ENCODE measurements at places on chromosomes 6 and 20.

GRCh38 chr6:25794784-25795183 is 37.1 kb downstream of the SLC17A1 start:
- no peak for DNase-seq

DNA sequence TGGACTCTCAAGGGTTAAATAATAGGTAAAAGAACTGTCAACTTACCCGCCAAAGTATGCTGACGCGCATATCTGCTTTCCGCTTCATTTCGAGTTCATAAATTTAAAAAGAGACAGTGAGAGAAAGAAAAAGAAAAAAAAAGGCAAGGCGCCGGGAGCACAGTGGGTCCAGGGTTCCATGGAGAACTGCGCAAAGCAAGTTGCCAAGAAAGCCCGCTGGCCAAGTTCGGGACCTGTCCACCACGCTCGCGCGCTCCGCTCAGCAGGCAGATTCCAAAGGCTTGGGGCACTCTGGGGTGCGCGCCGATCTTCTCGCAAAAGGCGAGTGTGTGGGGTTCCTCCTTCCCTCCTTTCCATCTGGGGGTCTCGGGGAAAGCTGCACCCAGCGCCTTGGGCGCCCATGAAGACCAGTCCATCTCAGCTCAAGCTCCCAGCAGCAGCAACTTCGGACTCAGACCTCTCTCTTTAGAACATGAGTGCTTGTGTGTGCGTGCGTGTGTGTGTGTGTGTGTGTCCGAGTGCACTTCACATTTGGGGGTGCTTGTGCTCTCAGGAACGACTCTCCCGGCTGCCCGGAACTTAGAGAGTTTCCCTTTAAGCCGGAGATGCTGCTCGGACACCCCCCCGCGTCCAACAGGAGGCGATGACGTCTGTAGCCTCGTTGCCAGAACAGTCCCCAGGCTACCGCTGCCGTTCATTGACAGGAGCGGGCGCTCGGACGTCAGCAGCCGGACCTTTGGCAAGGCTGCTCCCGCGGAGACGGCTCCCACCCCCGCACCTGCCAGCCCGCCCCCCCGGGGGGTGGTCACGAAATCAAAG is 180.0 kb downstream of the TBXT start:
- no peak for DNase-seq

DNA sequence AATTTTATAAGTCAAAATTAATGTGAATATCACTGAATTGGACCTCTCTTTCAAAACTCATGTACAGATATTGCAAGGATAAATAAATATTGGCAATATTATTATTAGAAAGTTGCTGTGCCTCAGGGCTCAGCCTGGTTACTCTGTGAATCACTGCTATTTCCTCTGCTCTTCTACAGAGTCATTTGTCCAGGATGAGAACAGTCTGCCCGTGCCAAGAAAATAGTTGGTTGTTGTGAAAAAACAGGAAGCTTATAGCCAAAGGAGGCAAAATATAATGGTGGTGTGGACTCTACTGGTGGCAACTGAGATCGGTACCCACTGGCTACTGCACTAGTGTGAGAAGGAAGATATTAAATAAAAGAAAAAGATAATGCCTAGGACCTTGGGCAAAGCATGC is 93.6 kb downstream of the RIMS1 start:
- DNase-seq = no peak

GRCh38 chr6:21596949-21597682 is 3.6 kb downstream of the SOX4 start:
- DNase-seq = no peak

DNA sequence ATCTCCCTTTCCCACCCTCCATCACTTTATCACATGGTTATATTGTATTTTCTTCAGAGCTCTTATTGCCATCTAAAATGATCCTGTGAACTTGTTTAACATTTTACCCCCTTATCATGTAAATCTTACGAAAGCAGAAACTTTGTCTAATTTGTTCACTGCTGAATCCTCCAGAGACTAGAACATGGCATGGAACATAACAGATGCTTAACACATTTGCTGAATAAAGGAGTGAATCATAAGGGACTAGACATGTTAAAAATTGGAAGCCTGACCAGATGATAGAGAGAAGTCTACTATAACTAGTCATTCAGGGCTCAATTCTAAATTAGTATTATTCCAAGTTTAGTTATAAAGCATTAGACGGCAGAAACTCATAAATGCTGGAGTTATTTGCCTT is 73.3 kb downstream of the MAN1A1 start:
- DNase-seq = peak; percentile 31

- no peak for DNase-seq
These were observed 93.5 kb downstream of the CEBPB start for GRCh38 chr20:50283922-50284810.

DNA sequence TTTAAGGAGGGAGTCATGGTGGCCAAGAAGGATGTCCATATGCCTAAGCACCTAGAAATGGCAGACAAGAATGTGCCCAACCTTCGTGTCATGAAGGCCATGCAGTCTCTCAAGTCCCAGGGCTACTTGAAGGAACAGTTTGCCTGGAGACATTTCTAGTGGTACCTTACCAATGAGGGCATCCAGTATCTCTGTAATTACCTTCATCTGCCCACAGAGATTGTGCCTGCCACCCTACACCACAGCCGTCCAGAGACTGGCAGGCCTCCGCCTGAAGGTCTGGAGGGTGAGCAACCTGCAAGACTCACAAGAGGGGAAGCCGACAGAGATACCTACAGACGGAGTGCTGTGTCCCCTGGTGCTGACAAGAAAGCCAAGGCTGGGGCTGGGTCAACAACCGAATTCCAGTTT is 115.0 kb downstream of the HFE start:
- DNase-seq = no peak

DNA sequence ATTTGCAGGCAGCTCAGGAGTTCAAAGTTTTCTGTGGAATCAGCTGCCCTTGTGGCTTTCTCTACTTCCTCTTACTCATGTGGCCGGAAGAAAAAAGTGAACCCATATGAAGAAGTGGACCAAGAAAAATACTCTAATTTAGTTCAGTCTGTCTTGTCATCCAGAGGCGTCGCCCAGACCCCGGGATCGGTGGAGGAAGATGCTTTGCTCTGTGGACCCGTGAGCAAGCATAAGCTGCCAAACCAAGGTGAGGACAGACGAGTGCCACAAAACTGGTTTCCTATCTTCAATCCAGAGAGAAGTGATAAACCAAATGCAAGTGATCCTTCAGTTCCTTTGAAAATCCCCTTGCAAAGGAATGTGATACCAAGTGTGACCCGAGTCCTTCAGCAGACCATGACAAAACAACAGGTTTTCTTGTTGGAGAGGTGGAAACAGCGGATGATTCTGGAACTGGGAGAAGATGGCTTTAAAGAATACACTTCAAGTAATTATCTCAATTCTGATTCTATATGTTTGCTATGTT is 1.1 kb downstream of the MGME1 start:
- no peak for DNase-seq

GRCh38 chr6:25992413-25993340 is 30.1 kb downstream of the TRIM38 start:
- peak; percentile 79 for DNase-seq

- peak; percentile 38 for DNase-seq
These were observed 26.2 kb downstream of the SLC16A10 start for GRCh38 chr6:111113336-111114086.

GRCh38 chr6:128241216-128241615 is 279.2 kb downstream of the PTPRK start:
- no peak for DNase-seq

DNA sequence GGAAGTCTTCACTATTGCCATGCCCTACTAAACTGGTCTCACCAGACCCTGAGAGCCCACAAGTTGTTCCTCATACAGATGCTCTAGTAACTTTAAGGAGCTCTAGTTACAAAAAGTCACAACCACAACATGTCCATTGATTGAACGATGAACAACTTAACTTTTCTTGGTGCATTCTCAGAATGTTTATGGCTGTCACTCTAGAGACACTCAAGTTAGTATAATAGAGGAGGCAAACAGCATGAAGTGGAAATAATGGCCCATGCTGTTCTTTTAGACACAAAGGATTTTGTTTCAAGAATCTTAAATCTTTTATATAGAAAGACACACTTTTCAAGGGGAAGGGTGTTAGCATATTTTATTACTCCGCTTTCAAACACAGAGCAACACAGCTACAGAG is 934.4 kb downstream of the HACE1 start:
- DNase-seq = no peak

DNA sequence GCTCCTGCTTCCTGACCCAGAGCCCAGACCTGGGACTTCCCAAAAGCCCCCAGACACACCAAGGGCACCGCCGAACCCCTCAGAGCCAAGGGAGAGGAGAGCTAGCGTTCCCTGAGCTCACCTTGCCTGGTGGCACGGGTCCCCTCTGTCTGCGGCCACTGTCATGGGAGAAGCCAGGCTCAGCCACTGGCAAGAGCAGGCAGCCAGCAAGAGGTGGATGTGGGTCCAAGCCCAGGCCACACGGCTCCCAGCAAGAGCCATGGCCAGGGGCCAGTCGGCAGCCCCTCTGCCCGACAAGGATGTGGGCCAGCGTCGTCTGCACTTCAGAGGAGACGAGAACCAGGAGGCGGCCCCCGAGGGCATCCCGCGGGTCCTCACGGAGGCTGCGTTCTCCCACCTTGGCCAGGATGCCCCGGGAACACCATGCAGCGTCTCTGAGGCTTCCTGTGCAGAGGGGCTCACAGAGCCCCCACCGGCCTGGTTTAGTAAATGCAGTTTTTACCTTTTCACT is 2.2 kb upstream of the PPDPF start:
- DNase-seq = no peak

DNA sequence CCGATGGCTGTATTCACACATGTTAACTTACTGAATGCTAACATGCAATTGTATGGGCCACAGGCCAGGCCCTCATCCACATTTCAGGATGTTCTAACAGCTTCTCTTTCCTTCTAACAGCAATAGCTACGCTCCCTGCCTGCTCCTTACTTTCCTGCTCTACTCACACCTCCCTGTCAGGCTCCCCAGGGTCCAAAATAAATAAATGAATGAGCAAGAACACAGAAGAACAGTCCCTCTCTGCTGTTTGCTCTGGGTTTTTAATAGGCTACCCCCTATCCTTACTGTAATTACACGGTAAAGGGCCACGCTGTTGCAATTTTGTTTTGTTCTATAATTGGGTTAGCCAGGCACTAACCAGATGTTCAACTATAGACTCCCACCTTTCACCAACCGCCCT is 135.6 kb downstream of the GMDS start:
- no peak for DNase-seq

DNA sequence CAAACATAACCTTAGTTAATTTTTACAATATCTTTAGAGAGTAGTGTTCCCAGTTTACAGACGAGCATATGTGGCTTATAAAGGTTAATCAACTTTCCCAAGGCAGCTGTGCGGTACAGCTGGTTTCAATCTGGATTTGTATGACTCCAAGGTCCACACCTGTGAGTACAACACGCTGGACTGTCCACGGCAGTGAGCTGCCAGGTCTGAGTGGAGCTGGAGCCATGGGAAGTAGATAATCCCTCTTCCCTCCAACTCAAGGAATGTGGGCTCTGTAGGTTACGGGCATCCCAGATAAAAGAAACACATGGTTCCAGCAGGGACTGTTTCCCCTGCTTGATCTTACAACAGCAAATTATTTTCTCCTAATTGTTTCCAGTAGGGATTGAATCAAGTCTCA is 102.2 kb downstream of the SOD2 start:
- DNase-seq = no peak

DNA sequence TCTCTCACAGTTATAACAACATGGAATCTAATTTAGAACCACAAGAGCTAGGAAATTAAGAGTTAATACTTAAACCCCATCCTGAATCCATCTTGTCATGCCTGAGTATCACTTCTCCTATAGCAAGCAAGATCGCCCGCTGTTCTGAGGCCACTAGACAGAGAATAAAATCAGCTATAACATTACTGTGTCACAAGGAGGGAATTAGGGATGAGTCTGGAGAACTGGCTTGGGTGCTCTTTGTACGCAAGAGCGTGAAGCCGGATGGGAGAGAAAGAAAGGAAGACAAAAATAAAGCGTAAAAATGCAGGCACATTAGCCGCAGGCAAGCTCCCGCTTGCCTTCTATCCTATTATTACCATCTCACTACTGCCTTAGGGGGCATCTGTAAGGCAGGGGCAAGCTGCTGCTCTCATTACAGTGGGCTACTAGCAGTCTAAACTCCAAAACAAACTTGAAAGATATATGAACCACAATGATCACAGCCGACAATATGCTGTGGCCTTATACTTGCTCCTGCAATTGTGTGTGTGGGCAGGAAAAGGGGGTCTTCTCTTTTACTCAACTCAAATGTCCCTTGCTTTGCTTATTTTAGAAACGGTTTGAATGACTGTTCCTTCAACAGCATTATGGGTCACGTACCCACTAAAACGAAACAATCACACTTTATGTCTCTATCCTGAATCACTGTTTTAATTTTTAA is 81.9 kb downstream of the GJA10 start:
- no peak for DNase-seq

DNA sequence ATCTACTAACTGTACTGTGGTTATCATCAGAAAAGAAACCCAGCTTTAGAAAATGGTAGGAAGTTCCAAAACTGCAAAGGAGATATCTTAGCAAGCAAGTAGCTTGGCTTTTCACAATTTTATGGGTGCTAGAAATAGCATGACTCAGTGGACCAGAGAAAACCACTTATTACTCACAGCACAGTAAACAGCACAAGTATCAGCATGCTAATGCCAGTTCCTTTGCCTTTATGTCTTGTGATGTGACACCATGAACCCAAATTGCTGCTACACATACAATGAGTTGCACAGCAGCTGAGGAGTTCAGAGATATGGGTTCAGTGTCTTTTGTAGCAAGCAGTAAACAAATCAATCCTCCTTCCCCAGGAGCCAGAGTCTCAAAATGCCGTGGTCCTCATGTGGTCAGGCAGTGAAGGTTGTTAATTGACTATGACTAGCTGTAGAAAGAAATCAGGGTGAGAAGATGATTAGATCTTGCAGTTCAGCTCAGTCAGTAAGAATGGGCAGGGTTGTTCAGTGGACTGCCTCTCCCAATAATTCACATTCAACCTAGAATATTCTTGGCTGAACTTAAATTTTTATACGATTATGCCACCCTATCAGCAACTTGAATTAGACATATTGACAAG is 73.3 kb downstream of the OPRM1 start:
- no peak for DNase-seq

DNA sequence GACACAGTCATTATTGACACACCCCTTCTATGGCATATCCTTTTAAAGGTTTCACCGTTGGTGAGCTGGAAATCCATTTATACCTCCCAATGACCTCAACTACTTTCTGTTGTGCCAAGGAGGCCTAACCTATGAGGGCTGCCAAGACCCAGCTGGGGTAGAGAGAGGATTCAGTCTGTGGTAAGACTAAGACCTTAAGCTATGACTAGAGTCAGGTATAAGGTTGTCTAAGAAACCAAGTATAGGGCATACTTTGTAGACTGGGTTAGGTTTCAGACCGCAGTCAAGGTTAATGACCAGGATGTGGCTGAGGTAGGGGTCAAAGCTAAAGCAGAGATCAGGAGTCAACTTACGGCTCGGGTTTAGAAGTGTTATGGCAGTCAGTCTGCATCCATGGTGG is 641.2 kb upstream of the CHD6 start:
- no peak for DNase-seq

- DNase-seq = no peak
These were observed 7.3 kb upstream of the FLRT3 start for GRCh38 chr20:14344746-14345145.

GRCh38 chr6:90431576-90431975 is 134.9 kb upstream of the BACH2 start:
- DNase-seq = no peak
